ENCODE measurements at places on chromosomes 3 and 15. TPM values are rescaled to one million over a fixed set of nuclear protein-coding genes. Genes with fewer than 3 reads are reported as not detected.

DNA sequence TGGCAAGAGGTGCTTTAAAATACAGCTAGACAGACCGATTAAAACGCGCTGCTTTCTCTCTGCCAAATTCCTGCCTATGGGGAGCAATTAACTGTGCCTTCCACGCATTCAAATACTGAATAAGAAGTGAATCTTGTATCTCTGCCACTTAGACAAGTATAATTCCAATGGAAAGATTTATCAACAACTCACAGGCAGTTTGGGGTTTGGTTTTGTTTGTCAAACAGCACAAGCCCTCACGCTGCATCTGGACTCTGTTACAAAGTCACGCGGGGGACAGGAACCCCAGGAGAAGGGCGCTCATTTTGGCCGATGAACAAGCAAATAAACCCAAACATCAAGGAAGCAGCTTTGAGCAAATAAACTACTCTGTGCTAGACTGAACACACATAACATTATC, 61.8 kb upstream of the TMCO5A start:
- H3K27me3 ChIP-seq: no peaks in the 10 kb centered on the region
- H3K4me3 ChIP-seq: no peak overlapping the region
- no peaks in the 10 kb centered on the region for H3K36me3 ChIP-seq
- no peaks in the 10 kb centered on the region for H3K4me1 ChIP-seq

GRCh38 chr3:62097121-62097520, 276.2 kb downstream of the FEZF2 start:
- no peak for DNase-seq
- H3K4me1 ChIP-seq: no peaks in the 10 kb centered on the region
- no peak overlapping the region for H3K4me3 ChIP-seq
- H3K27ac ChIP-seq: no peak overlapping the region

GRCh38 chr15:76501726-76502125, 165.2 kb downstream of the ISL2 start:
- H3K4me3 ChIP-seq: no peak overlapping the region
- no peak for DNase-seq
- no peaks in the 10 kb centered on the region for H3K36me3 ChIP-seq
- H3K4me1 ChIP-seq: no peaks in the 10 kb centered on the region
- H3K27ac ChIP-seq: no peak overlapping the region
- H3K27me3 ChIP-seq: no peaks in the 10 kb centered on the region

DNA sequence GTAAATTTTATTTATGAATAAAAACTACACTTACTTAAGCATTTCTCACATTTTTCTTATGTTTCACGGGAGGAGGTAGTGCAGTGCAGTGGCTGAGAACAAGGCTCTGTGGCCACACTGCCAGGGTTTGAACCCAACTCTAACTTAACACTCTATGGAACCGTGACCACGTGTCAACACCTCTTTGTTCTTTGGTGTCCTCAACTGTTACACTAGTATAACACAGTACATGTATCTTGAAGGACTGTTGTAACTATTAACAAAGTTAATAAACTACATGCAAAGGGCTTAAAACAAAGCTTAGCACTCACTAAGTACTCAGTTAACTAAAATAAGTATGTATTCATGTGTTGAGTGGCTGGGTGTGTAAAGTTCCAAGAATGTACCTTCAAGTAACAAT, 19.5 kb downstream of the CD47 start:
- DNase-seq: no peak
- H3K4me1 ChIP-seq: peaks cover 7% of the 10 kb centered on the region
- no peak overlapping the region for H3K27ac ChIP-seq
- H3K4me3 ChIP-seq: no peak overlapping the region
- no peaks in the 10 kb centered on the region for H3K36me3 ChIP-seq

- peak; percentile 32 for DNase-seq
- no peaks in the 10 kb centered on the region for H3K27me3 ChIP-seq
- no peak overlapping the region for H3K4me3 ChIP-seq
Observed at GRCh38 chr3:122754929-122755328, 38.7 kb downstream of the HSPBAP1 start.

DNA sequence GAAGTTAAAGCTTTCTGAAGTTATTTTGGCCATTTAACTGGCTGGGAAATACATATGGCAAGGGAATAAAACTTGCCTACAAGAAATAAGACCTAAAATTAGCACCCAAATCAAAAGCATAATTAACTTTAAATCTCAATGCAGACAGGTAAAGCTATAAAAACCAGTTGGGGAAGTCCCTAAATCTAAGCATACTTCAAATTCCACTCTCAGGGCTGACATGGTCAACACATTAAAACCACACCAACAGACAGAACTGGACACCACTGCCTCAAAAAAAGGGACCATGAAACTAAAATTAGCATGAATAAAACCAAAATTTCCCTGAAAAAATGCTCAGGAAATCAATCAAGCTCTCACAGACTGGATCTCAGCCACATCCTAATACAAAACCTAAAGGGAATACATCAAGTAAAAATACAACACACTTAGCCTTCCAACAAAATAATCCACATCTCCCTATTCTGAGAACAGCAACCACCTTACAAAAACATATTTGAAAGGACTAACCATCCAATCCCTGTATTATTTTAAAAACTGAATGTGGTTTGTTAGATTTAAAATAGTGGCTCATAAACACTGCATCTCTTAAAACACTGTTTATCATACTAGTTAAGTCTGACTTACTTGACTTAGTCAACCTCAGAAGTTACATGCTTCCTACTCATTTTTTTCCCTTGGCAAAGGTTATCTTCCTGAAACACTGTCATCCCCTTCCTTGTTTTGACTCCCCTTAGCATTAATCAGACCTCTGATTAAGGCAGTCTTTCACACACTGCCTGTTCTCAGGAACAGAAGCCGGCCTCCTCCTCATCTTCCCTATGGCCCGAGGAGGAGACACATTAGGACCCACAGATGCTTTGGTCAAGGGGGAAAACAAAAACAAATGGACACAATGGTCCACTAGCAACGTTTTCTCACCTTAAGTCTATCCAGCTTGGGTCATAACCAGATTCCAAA, 8.3 kb downstream of the TRA2B start:
- H3K4me3 ChIP-seq: peak overlapping the region; percentile 95
- no peak for DNase-seq
- H3K36me3 ChIP-seq: peaks cover 86% of the 10 kb centered on the region
- H3K4me1 ChIP-seq: peaks cover 89% of the 10 kb centered on the region
- no peaks in the 10 kb centered on the region for H3K27me3 ChIP-seq

- no peaks in the 10 kb centered on the region for H3K27me3 ChIP-seq
- peak overlapping the region; percentile 51 for H3K4me3 ChIP-seq
- H3K27ac ChIP-seq: peak overlapping the region; percentile 98
- peaks cover 51% of the 10 kb centered on the region for H3K4me1 ChIP-seq
Observed at GRCh38 chr3:190345878-190346277, 23.6 kb upstream of the CLDN1 start.

- no peaks in the 10 kb centered on the region for H3K4me1 ChIP-seq
- no peak overlapping the region for H3K27ac ChIP-seq
- H3K4me3 ChIP-seq: no peak overlapping the region
- DNase-seq: no peak
Observed at GRCh38 chr3:13379201-13379830, 40.8 kb downstream of the NUP210 start.

- H3K27ac ChIP-seq: no peak overlapping the region
- DNase-seq: no peak
- H3K36me3 ChIP-seq: no peaks in the 10 kb centered on the region
- H3K27me3 ChIP-seq: peaks cover 66% of the 10 kb centered on the region
- H3K4me1 ChIP-seq: no peaks in the 10 kb centered on the region
- H3K4me3 ChIP-seq: no peak overlapping the region
Observed at GRCh38 chr3:156174229-156174847, 54.0 kb downstream of the KCNAB1 start.

GRCh38 chr3:45606991-45607712, 12.6 kb downstream of the LIMD1 start:
- H3K4me1 ChIP-seq: peaks cover 41% of the 10 kb centered on the region
- H3K27me3 ChIP-seq: no peaks in the 10 kb centered on the region
- H3K27ac ChIP-seq: no peak overlapping the region
- H3K36me3 ChIP-seq: peaks cover 5% of the 10 kb centered on the region
- DNase-seq: no peak

DNA sequence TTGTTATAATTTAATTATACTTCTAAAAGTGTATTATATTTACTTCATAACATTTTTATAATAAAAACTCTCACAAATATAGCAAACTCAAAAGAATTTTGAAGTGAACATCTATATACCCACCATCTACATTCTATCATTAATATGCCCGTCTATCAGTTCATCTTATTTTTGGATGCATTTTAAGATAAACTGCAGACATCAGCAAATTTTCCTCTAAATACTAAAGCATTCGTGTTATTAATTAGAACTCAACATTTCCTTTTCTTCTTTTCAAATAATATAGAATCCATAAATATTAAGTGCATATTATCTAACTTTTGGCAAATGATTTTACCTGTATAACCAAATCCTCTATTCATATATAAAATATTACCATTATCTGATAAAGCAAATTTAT, 242.9 kb upstream of the BCHE start:
- no peaks in the 10 kb centered on the region for H3K4me1 ChIP-seq
- H3K27ac ChIP-seq: no peak overlapping the region
- no peak overlapping the region for H3K4me3 ChIP-seq
- no peaks in the 10 kb centered on the region for H3K36me3 ChIP-seq
- DNase-seq: no peak

DNA sequence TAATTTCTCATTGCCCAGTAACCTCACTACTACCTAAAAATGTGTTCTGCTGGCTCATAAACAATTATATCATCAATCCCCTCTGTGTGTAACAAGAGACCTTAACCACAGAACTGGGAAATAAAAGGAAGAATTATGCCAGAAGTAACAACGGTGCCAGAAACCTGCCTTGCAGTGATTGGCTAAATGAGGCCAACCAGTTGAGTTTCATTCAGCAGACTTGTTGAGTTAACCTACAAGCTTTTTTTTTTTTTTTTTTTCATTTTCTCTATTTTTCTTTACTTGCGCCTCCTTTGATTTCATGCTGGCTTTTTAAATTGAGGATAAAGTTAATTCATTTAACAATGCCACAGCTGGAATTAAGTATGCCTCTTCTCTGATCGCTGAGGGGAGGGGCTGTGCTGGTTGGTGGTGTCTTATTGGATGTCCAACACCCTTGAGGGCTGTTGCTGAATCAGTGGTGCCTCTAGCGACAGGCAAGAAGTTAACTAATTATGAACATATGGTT, 30.0 kb upstream of the GMNC start:
- H3K4me3 ChIP-seq: peak overlapping the region; percentile 1
- H3K27me3 ChIP-seq: no peaks in the 10 kb centered on the region
- no peak overlapping the region for H3K27ac ChIP-seq
- DNase-seq: peak; percentile 46

DNA sequence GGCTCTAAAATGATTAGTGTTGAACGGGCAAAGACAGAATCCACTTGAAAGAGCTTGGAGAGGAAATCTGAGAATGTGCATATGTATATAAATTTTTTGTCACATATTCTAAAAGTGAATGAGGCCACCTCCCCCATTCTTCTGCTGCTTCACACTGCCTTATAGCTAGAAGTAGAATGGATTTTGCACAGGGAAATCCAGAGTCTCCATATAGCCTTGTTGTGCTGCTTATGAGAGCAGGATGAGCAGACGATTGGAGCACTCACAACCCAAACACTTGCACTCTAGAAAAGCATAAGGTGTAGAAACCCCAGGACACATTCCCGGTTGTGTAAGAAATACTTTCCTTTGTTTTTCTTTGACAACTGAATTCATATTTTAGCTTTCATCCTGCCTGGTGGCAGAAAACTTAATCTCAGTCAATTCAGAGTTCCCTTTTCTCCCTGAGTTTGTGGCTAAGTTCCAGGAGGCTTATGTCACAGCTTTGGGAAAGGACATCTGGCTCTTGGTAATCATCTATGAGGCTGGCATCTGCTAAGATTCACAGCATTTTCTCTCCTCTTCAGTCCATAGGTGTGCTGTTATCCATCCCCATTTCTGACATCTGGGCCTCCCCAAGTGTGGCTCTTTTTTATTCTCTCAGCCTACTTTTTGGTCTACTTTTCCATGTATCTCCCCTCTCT, 188.4 kb upstream of the PFN2 start:
- DNase-seq: no peak
- no peaks in the 10 kb centered on the region for H3K4me1 ChIP-seq
- H3K27me3 ChIP-seq: peaks cover 39% of the 10 kb centered on the region
- H3K36me3 ChIP-seq: no peaks in the 10 kb centered on the region
- no peak overlapping the region for H3K27ac ChIP-seq

- H3K4me1 ChIP-seq: no peaks in the 10 kb centered on the region
- DNase-seq: no peak
- H3K27me3 ChIP-seq: no peaks in the 10 kb centered on the region
- no peak overlapping the region for H3K4me3 ChIP-seq
- no peaks in the 10 kb centered on the region for H3K36me3 ChIP-seq
- no peak overlapping the region for H3K27ac ChIP-seq
Observed at GRCh38 chr3:58751882-58752567, 85.5 kb upstream of the FAM3D start.

DNA sequence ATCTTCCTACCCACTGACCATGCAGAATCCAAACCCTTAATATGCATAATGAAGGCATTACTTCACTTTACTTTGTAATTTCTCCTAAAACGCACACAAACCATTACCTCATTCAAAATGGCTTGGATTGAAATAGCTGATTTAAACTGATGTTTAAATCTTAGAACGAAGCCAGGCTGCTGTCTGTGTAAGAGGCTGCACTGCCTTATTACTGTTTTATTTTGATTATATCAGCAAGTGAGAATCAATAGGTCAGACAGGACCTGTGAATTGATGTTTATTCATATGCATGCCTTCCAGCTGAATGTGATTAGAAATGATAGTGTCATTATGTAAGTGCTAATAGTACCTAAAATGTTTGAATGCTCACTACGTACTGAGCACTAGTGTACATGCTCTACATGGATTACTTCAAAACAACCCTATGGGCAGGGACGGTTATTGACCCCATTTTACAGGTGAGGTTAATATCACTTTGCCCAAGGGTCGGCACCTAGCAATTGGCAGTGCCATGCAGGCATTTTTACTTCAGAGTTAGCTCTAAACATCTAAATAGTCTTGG, 314.2 kb upstream of the CBLB start:
- no peaks in the 10 kb centered on the region for H3K27me3 ChIP-seq
- no peak overlapping the region for H3K4me3 ChIP-seq
- H3K27ac ChIP-seq: no peak overlapping the region
- H3K36me3 ChIP-seq: no peaks in the 10 kb centered on the region

CCDC39 gene
- total RNA-seq: not detected

CIB2 gene
- total RNA-seq: 15.1 TPM

CPNE9 gene
- not detected for total RNA-seq

RETNLB gene
- not detected for total RNA-seq

ALDH1A3 gene
- total RNA-seq: 666 TPM

HHATL gene
- total RNA-seq: not detected

LTK gene
- 0.24 TPM for total RNA-seq

CP gene
- 5.4 TPM for total RNA-seq

KBTBD13 gene
- total RNA-seq: not detected

GRK7 gene
- total RNA-seq: not detected

FHIT gene
- total RNA-seq: 8.0 TPM

SKOR1 gene
- 0.27 TPM for total RNA-seq

All from Calu3 (cell line).